ENCODE measurements at places on chromosomes 16 and 17. TPM values are rescaled to one million over a fixed set of nuclear protein-coding genes. Genes with fewer than 3 reads are reported as not detected.

The NPIPB2 gene
- 17.3 TPM for total RNA-seq

The SHBG gene
- 0.63 TPM for total RNA-seq

The PABPN1L gene
- total RNA-seq, result not detected

The MIF4GD gene
- total RNA-seq, result 67.9 TPM

The NPIPA2 gene
- total RNA-seq, result 3.1 TPM

The PRR14 gene
- 108 TPM for total RNA-seq

The FBXO39 gene
- total RNA-seq, result 1.0 TPM

The PSME3IP1 gene
- total RNA-seq, result 120 TPM

The MXRA7 gene
- 17.4 TPM for total RNA-seq

The ADGRG1 gene
- total RNA-seq, result 21.3 TPM

The CBX2 gene
- 2.4 TPM for total RNA-seq

The SLC6A4 gene
- 0.05 TPM for total RNA-seq

The ACACA gene
- total RNA-seq, result 53.3 TPM

The CMTM4 gene
- 3.9 TPM for total RNA-seq

The IL4R gene
- 348 TPM for total RNA-seq

The CETP gene
- total RNA-seq, result 0.36 TPM

The TMC6 gene
- total RNA-seq, result 129 TPM

The ASB16 gene
- total RNA-seq, result 0.44 TPM

Measured in activated T-cell treated with anti-CD3 and anti-CD28 coated beads, Interleukin-2, amount 50 U/mL, for 72 hours (primary cell).